ENCODE measurements at places on chromosomes 5 and 9.

DNA sequence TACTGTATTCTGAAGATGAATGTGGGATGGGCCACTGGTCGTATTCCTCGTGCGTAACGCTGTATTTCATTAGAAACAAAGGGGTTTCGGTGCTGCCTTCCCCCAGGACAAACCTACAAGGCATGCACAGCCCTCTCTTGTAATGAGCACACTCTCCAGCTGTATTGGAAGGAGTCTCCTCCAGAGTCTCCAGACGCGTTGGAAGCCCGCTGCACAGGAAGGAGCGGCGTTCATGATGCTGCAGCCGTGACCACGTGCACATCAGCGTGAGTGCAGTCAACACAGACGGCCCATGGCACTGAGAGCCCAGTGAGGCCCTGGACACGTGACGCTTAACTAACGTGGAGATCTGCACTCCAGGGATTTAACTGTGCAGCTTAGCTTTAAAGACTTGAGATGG, 209.0 kb upstream of the IRX1 start:
- no peak for DNase-seq

GRCh38 chr9:21413624-21414023, 4.7 kb downstream of the IFNA8 start:
- no peak for DNase-seq

DNA sequence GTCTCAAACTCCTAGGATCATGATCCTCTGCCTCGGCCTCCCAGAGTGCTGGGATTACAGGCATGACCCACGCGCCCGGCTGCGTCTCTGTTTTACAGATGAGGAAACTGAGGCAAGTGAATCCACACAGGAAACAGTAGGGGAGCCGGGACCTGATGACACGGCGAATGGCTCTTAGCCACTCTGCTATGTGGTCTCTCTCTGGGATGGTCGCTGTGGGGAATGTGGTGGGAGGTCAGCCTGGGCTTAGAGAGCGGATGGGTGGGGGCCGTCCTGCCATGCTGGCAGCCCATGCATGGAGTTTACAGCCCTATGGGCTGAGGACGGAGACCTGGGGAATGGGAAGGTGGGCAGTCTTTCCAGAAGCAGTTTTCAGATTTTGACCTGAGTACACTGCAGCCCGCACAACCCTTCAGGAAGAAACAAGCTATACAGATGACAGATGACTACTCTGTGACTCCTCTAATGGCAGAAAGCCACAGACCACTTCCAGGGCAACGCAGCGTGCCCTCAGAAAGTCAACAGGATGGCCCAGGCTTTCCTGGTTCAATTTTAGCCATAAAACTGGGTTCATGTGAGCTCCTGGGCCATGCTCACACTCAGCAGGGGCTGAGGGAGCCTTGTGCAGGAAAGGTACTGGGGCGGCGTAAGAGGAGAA, 136.1 kb upstream of the RAPGEF1 start:
- peak; percentile 14 for DNase-seq

DNA sequence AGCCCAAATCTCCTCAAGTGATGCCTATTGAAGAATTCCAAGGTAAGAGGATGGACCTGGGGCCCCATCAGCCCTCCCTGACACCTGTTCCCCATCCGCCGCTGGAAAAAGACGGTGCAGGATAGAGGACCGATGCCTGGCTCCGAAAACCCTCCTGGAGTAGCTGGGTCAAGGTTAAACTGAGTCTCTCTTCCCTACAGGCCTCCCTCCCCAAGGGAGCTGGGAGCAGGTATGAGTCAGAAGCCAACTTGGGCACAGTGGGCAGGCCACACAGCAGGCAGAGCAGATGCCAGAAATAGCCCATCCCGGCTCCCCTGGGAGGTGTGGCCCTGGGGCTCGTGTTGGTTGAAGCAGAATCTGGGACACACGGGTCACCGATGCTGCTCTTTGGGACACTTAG, 75.6 kb downstream of the NTNG2 start:
- DNase-seq, result no peak

GRCh38 chr5:146005264-146005663, 68.9 kb downstream of the SH3RF2 start:
- no peak for DNase-seq

DNA sequence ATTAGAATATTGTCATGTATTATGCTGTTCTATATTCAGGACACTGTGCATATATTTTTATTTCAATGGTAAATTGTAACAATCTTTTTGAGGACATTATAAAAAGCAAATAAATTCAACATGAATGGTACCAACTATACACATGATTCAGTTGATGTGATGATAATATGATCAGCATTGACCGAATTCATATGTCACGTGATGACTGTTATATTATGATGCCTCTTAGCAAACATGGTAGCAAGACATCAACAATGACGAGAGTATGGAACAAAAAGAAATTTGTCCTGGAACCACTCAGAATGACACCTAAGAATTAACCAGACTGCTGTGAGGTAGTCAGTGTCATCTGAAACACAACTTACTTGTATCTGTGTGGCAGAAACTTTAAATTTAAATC, 161.5 kb upstream of the OR13F1 start:
- no peak for DNase-seq

GRCh38 chr5:150573867-150574817, 66.2 kb downstream of the NDST1 start:
- no peak for DNase-seq

GRCh38 chr9:94166976-94167346, 82.7 kb downstream of the PTPDC1 start:
- no peak for DNase-seq

DNA sequence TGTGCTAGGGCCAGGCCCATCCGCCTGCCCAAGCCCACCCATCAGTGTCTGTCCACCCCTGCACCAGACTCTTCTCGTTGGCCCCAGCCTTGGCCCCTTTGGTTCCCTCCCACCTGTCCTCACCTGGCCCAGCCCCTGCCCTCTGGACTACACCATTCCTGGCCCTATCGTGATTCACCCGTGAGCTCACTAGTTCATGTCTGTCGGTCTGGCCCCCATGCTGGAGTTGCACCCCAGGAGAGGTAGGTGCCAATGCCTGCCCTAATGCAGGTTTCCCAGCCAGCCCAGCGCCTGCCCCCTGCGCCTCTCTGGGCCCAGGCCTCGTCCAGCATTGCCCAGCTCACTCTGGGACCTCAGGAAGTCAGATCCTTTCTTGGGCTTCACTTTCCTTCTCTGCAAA, 115.4 kb upstream of the LMX1B start:
- DNase-seq, result no peak

GRCh38 chr9:93012963-93013855, 45.3 kb upstream of the SUSD3 start:
- DNase-seq, result no peak

DNA sequence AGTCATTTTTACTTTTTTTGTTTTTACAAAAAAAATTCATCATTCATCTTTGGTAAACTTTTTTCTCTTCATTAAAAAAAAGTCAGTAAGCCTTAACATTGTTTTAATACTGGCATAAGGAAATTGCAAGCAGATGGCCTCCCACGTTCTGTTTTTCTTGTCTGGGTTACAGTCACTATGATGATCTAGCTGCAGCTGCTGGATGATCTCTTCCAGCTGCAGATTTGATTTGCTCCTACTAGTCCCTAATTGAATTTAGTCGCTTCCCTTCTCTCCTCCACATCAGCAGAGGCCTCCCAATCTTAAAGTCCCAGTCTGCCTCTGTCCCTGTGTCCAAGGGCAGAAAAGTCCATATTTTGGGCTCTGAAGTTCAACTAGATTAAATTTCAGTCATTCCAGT, 106.8 kb upstream of the PTGER4 start:
- DNase-seq, result no peak

GRCh38 chr9:138077126-138077525, 199.5 kb downstream of the CACNA1B start:
- no peak for DNase-seq

GRCh38 chr5:156479849-156480248, 152.9 kb downstream of the SGCD start:
- peak; percentile 25 for DNase-seq

GRCh38 chr9:134408939-134409737, 82.9 kb downstream of the RXRA start:
- DNase-seq, result no peak

GRCh38 chr5:73256012-73256411, 83.0 kb downstream of the TMEM174 start:
- DNase-seq, result no peak

- DNase-seq, result no peak
Observed at GRCh38 chr5:76547891-76548524, 75.2 kb downstream of the F2RL2 start.

- no peak for DNase-seq
Observed at GRCh38 chr9:123825342-123826060, 104.4 kb downstream of the DENND1A start.

DNA sequence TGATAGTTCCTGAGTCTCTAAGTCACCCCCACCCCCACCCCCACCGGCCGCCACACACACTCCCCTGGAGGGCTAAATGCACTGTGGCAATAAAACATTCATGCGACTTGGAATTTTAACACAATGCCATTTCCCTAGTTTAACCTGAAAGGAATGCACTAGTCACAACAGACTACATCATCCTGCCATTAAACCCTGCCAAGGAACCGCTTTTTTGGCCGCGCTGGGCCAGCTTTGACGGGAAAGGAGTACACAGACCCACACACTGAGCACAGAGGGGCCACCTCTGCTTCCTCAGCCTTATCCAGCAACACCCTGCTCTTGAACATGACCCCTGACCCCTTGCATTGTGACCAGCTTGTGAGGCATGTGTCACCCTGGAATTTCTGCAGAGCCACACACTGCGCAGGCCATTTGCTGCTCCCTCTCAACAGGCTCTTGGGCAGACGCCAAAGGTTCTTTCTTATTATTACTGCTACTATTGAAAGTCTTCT, 165.3 kb downstream of the BNC2 start:
- DNase-seq, result no peak
